CD4-positive, alpha-beta memory T cell (primary cell): ENCODE measurements at places on chromosomes 6 and 20. TPM values are rescaled to one million over a fixed set of nuclear protein-coding genes. Genes with fewer than 3 reads are reported as not detected.

GRCh38 chr6:40398810-40399477 lies 188.2 kb downstream of the LRFN2 start:
- DNase-seq: no peak

GRCh38 chr6:125950293-125950692 lies 6.3 kb upstream of the HINT3 start:
- no peak for DNase-seq

- no peak for DNase-seq
Measured at GRCh38 chr6:49888742-49889431, 22.6 kb upstream of the CRISP1 start.

DNA sequence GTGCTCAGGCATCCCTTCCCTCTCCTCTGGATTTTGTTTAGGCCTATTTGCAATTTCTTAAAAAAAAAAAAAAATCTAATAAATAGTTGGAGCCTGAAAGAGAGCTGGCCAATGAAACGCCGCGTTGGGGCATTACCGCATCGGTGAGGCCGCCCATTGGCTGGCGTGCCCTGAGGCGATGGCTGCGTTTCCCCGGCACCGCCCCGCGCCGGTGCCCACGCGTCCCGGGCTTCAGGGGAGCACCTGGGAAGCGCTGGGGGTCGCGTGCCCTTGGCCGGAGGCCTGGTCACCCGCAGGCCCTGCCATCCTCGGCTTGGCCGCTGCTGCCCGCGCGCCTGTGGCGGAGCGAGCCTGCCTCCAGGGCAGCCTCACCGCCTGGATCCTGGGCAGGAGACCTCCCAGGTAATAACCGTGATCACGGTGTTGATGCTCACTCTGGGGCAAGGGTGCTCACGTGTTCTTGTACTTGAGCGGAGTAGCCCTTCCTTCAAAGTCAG lies 155.4 kb downstream of the NRN1 start:
- DNase-seq: peak; percentile 65

- no peak for DNase-seq
Measured at GRCh38 chr20:50246367-50247195, 56.0 kb downstream of the CEBPB start.

DNA sequence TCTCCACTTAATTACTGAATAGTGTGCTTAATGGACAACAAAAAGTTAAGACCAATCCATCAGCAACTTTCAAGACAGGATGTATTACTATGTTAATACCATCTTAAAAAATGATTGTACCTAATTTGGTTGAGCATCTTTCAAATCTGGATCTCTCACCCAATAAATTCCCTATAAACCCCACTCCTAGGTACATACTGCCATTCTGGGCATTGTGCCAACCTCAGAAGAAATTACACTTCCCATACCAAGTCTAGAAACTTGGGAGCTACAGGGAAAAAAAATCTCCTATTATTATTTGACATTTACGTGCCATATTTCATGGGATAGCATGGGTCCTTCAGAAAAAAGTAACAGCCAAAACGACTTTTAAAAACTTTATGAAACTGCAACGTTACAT lies 5.1 kb downstream of the SYNCRIP start:
- no peak for DNase-seq

DNA sequence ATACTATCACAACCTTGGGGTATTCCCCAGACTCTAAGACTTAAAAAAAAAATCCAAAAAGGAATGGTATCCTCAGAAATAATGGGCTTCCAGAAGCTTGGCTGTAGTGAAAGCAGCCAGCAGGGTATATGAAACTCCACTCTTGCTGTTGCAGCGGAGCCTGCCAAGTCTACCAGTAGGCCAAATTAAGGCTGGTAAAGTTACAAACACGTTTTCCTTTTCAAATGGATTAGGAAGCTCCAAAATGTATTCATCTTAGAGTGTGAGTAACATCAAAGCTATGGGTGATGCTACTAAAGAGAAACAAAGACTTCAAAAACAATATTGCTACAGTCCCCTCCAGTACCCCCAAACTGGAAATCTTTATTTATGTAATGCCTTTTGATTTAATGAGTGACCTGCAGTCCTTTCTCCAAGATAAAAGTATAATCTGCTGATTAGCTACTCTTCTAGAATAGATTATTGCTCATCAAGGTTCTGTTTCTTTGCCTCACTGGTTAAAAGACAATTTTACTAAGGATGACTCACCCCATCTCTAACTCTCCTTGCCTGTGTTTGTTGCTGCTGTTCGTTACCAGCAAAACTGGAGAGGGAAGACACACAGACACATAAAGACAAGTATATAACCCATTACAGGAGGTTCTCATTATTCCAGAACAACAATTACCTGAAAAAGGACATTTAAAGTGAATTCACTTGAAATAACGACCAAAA lies 84.9 kb downstream of the BTBD9 start:
- DNase-seq: no peak

- no peak for DNase-seq
Measured at GRCh38 chr6:111280445-111280955, 193.2 kb downstream of the SLC16A10 start.

GRCh38 chr6:43936476-43936875 lies 166.5 kb downstream of the VEGFA start:
- no peak for DNase-seq

BTBD3 gene
- 0.78 TPM for total RNA-seq

BMP2 gene
- total RNA-seq: not detected

SRMS gene
- total RNA-seq: not detected

DEF6 gene
- 236 TPM for total RNA-seq

TSBP1 gene
- total RNA-seq: not detected

SIGLEC1 gene
- 0.32 TPM for total RNA-seq

VIP gene
- not detected for total RNA-seq

TAF11 gene
- 25.3 TPM for total RNA-seq

PDSS2 gene
- total RNA-seq: 10.0 TPM
